Brain microvascular endothelial cell (primary cell): ENCODE measurements at places on chromosomes 4 and X.

DNA sequence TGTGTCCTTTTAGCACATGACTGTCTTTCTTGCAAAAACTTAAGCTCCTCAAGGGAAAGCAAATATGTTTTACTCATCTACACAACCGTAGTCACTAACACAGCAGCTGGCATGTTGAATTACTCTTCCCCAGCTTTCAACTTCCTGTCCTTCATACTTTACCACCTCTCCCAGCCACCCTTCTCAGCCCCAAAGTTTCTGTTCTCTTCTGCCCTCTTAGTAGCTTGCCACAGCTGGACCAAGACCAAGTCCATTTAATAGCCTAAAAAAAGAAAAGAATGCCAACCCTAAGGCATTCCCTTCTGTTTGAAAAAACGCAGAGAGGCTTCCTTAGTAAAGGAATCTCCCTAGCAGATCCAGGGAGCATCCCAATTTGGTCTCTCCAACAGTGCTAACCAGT is 36.8 kb downstream of the SRPX2 start:
- no peak for DNase-seq

DNA sequence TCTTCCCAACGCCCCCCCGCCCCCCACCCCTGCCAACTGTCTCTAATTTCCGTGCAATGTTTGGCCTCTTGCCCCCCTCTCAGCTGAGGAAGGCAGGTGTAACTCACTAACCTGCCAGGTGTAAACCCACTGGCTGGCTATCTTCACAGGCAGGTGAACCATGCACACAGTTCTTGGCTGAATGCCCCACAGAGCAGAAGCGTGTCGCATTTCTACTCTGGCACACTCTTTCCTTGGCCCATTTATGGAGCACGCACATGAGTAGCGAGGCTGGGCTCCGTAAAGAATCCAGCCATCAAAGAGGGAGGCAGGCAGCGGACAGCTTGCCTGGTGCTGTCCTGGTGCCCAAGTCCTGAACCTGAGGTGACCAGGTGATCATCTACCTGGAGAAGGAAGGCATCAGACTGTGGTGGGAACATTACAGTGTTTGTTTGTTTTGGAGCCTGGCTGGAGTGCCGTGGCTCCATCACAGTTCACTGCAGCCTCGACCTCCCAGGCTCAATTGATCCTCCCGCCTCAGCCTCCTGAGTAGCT is 39.2 kb upstream of the CRMP1 start:
- DNase-seq: no peak

DNA sequence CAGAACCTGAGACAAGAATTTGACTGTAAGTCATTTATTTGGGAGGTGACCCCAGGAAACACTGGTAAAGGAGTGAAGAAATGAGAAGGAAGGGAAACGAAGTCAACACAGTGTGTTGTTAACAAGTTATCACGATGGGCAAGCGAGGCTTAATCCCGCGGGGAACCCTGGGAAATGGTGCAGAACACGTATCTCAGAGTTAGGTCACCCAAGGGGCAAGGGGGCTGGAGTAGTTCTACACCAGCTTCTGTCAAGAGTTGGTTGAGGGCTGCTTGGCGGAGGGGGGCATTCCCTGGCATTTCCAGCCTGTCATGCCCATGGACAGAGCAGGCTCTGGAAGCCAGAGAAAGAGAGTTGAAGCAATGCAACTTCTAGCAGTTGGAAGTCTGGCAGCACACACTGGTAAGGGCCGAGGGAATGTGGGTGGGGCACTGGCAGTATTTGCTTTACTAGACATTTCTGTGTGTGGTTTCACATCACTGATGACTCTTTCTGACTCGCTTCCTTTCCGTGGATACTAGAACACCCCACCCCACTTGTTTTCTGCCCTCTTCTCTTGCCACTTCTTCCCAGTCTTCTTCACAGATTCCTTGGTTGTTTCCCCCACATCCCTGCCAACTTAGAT is 52.2 kb upstream of the ADGRG2 start:
- peak; percentile 46 for DNase-seq

GRCh38 chr4:96983830-96984229 is 1143.9 kb downstream of the PDHA2 start:
- DNase-seq: peak; percentile 24

DNA sequence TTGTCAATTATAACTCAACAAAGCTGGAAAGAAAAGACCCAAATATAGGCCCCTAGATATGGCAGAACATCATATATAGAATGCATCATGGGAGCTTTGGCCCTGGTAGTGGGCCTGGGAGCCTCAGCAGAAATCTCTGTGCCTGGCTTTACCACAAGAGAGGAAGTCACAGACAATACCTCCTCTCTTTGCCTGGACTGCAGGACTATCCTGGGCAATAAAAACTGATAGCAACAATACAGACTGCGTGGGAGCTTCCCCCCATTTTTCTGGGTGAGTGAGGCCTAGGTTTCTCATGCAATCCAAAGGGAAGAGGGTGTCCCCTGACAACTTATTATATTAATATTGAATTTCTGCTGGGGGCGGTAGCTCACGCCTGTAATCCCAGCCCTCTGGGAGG is 64.0 kb upstream of the NFKB1 start:
- no peak for DNase-seq

DNA sequence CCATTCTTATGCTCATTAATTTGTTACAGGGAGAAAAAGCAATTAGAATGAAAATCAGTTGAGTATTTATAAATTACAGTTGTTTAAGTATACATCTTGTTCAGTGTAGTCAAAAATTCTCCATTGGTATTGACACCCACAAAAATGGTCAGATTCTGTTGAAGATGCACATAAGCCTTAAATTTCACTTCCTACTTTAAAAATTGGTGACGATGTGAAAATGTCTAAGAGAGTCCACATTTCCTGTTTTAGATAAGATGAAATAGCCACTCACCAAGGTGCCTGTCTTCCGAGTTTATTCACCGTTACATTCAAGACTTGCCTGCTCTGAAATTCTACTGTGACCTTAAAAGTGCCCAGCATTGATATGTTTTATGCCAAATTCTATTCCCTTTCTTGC is 93.6 kb downstream of the GPR143 start:
- no peak for DNase-seq
